ENCODE measurements at places on chromosomes 16 and 17.

DNA sequence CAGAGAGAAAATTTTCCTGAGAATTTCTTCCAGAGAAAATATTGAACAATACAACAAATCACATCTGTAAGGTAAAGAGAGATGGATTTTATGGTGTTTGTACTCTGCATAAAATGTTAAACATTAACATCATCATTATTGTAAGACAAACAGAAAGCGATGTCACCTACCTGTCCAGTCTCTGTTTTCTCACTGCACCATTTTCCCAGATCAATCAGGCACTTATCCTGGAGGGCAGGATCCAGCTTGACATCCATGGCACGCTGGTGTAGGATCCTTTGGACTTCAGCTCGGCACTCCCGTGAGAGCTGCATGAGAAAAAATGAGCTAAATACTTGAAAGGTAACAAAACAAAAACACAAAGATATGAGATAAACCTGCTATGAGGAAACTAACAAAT, 55.9 kb upstream of the CLEC18B start:
- no peak for DNase-seq

DNA sequence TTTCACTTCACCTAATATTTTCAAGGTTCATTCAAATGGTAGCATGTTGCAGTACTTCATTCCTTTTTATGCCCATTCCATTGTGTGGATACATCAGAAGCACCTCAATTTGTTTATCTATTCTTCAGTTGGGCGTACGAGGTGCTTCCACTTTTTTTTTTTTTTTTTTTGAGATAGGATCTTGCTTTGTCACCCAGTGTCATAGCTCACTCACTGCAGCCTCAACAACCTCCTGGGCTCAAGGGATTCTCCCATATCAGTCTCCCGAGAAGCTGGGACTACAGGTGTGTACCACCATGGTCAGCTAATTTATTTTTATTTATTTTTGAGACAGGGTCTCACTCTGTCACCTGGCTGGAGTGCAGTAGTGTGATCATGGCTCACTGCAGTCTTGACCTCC, 22.5 kb upstream of the SPNS3 start:
- DNase-seq = no peak

- DNase-seq = no peak
Measured at GRCh38 chr17:1485423-1486376, 6.8 kb downstream of the MYO1C start.

DNA sequence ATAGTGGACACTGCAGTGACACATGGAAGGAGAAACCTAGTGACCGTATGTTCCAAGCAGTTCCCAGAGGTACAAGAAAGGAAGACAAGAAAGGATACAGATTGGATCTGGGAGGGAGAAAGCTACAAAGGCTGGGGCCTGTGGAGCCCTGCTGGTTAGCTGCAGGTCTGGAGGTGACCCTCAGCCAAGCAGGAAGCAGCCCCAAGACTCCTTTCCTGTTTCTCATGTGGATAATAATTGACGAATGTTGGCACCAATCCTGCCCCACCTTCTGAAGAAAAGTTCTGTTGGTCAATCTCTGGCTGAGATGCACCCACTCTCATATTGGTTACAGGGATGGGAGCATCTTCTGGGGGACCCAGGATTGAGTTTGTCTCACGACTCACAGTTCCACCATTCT, 99.8 kb downstream of the SHISA6 start:
- no peak for DNase-seq

DNA sequence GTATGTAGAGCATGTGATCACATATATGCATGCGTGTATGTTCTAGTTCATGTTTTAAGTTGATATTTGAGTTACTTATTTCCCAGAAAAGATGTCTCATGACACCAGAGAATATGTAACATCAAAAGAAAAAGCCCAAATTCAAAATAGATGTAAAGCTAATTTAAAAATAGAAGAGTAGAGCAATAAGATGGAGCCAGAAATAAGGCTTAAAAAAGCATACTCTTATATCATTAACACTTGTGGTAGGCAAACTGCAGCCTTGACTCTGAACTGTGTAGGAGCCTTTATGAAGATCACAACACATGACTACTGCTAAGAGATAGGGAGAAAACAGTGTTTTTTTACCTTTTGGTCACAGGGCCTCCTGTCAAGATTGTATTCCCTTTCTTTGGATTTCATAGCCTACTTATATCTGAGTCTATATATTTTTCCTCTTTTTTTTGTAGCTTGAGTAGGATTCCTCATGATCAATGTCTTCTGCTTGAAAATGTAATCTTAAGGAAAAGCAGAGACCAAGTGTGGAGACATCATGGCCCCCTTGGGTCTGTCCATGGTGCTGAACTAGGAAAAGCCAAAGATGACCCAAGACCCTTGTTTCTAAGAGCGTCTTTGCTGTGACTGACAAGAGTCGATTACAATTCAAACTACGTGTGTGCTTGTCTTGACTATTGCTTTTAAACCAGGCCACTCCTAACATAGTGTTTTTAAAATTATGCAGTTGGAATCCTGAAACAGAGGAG, 390.4 kb downstream of the SHISA9 start:
- no peak for DNase-seq

- no peak for DNase-seq
Measured at GRCh38 chr17:40443988-40444899, 994 bp downstream of the IGFBP4 start.

DNA sequence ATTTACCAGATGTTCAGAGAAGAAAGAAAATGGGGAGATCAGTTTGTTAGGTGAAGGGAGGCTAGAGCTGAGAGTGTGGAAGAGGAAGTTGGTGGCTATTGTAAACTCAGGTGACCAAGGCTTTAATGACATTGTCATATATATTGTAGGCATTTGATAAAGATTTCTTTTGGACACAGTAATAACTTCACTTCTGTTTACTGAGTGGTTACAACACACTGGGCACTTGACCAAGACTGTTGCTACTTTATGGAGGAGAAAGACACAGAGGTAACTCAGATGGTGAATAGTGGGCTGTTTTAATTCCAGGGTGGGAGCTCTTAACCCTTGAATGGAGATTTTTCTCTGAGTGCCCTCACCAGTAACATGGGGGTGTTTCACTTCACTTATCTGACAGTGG, 46.0 kb downstream of the TNRC6A start:
- DNase-seq = no peak

- no peak for DNase-seq
Measured at GRCh38 chr17:15348021-15348420, 6.6 kb upstream of the TEKT3 start.

GRCh38 chr16:23320693-23321092, 18.6 kb downstream of the SCNN1B start:
- DNase-seq = no peak

GRCh38 chr17:1783834-1784611, 22.2 kb downstream of the SERPINF1 start:
- DNase-seq = peak; percentile 72

Measured in NCI-H82 (cell line).